ENCODE measurements at places on chromosomes 16 and 17. TPM values are rescaled to one million over a fixed set of nuclear protein-coding genes. Genes with fewer than 3 reads are reported as not detected.

GRCh38 chr17:45398800-45399199, 33.9 kb downstream of the ARHGAP27 start:
- H3K27me3 ChIP-seq = no peaks in the 10 kb centered on the region
- H3K36me3 ChIP-seq = no peaks in the 10 kb centered on the region
- H3K27ac ChIP-seq = no peak overlapping the region
- no peak overlapping the region for H3K4me3 ChIP-seq
- DNase-seq = no peak

Gene NOD2
- 5.6 TPM for total RNA-seq

Gene TBX2
- 34.1 TPM for total RNA-seq

Gene BBS2
- total RNA-seq = 70.5 TPM

DNA sequence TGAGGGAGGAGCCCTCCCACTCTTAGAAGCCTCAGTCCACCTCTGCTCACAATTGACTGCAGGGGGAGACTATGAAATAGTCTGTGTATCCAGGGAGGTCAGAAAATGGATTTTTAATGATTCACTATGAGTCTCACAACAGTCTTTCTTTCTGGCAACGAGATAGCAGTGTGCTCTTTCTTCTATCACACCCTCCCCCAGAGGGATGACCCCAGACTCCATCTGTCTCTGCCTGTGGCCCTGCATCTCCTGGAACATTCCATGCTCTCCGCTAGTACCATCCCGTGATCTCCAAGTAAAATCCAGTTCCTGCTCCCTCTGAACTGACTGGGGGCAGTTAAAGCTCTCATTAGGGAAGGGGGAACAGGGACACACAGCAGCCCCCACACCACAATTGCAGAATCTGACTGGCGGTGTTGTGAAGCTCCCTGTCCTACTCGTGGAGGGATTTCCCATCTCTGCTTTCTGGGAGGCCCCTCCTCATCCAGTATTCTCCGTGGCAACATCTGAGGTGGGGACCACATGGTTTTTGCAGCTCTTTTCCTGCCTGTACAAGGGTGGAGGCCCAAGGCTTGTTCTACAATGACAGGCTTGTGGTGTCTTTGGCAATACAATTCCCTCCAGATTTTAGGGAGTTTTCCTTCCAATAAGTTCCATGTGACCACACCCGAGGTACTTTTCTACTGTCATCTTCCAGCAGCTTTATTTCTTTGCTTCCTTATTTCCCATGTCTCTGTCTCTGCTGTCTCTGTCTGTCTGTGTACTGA, 19.4 kb downstream of the NATD1 start:
- H3K27ac ChIP-seq = no peak overlapping the region
- H3K4me1 ChIP-seq = no peaks in the 10 kb centered on the region
- no peaks in the 10 kb centered on the region for H3K27me3 ChIP-seq
- H3K36me3 ChIP-seq = no peaks in the 10 kb centered on the region

Gene NPIPA7
- 4.4 TPM for total RNA-seq

DNA sequence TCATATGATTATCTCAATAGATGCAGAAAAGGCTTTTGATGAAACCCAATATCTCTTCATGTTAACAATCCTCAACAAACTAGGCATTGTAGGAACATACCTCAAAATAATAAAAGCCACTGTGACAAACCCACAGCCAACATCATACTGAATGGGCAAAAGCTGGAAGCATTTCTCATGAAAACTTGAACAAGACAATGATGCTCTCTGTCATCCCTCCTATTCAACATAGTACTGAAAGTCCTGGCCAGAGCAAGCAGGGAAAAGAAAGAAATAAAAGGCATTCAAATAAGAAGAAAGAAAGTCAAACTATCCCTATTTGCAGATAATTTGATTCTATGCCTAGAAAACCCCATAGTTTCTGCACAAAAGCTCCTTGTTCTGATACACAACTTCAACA, 999.2 kb upstream of the GOT2 start:
- H3K27ac ChIP-seq = no peak overlapping the region
- DNase-seq = no peak
- no peaks in the 10 kb centered on the region for H3K36me3 ChIP-seq

GRCh38 chr17:8021565-8022359, 17.1 kb upstream of the ALOX15B start:
- H3K36me3 ChIP-seq = no peaks in the 10 kb centered on the region
- no peaks in the 10 kb centered on the region for H3K27me3 ChIP-seq
- DNase-seq = no peak
- no peak overlapping the region for H3K27ac ChIP-seq
- H3K4me3 ChIP-seq = no peak overlapping the region

Gene HBZ
- total RNA-seq = not detected

DNA sequence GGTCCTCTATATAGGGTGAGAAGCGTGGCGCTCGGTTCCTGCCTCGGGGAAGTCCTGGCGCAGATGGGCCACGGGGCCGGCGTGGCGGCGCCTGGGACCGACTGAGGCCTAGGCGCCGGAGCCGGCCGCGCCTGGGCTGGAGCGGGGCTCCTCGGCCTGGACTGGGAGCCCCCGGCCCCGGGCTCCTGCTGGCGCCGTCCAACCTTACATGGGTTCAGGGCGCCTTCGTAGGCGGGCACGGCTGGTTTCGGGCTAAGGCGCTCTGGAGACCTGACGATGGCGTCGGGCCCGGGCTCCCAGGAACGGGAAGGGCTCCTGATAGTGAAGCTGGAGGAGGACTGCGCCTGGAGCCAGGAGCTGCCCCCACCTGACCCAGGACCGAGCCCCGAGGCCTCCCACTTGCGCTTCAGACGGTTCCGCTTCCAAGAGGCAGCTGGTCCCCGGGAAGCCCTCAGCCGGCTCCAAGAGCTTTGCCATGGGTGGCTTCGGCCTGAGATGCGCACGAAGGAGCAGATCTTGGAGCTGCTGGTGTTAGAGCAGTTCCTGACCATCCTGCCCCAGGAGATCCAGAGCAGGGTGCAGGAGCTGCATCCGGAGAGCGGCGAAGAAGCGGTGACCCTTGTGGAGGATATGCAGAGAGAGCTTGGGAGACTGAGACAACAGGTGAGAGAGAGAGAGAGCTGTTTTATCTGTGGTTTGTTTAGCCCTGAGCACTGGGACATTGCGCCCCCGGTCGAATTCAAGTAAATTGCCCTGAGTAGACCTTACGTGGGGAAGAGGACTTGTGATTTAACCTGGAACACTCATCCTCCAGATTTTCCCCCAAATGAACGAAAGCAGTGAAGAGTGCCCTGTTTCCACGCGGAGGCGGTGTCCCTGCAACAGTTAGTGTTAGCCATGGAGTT, 504 bp downstream of the ZNF263 start:
- peak overlapping the region; percentile 98 for H3K27ac ChIP-seq
- H3K36me3 ChIP-seq = peaks cover 16% of the 10 kb centered on the region
- H3K4me1 ChIP-seq = peaks cover 9% of the 10 kb centered on the region
- H3K4me3 ChIP-seq = peak overlapping the region; percentile 94
